ENCODE measurements at places on chromosomes 5 and 9.

DNA sequence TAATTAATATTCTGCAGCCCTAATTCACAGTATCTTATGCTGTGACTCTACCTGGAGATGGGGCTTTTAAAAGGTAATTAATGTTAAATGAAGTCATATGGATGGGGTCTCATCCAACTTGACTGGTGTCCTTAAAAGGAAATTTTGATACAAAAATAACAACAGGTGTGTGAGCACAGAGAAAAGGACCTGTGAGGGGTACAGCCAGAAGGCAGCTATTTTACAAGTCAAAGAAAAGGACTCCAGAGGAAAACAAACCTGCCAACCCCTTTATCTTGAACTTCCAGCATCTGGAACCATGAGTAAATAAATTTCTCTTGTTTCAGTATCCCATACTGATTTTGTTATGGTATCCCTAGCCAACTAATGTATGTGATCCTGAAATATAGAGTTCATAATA, 250.3 kb downstream of the TMEM232 start:
- no peak for DNase-seq

- no peak for DNase-seq
Observed at GRCh38 chr5:105407200-105407599, 1844.6 kb upstream of the NUDT12 start.

DNA sequence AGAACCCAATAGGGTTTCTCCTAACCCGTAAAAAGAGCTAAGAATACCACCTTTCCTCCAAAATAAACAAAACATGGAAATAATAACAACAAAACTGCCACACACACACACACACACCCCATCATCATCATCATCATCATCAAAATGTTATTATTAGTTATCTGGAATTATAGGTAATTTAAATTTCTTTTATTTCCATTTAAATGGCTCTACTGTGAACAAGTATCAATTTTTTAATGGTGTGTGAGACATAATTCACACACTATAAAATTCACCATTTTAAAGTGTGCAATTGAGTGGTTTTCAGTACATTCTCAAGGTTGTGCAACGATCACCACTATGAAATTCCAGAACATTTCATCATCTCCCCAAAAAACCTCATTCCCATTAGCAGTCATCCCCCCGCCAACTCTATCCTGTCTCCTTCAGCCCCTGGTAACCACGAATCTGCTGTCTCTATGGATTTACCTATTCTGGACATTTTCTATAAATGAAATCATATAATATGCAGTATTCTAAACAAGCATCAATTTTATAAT, 172.7 kb downstream of the ROR2 start:
- DNase-seq, result no peak

GRCh38 chr5:79495311-79495710, 18.6 kb downstream of the HOMER1 start:
- no peak for DNase-seq

GRCh38 chr5:124651663-124652513, 94.6 kb downstream of the ZNF608 start:
- peak; percentile 59 for DNase-seq

DNA sequence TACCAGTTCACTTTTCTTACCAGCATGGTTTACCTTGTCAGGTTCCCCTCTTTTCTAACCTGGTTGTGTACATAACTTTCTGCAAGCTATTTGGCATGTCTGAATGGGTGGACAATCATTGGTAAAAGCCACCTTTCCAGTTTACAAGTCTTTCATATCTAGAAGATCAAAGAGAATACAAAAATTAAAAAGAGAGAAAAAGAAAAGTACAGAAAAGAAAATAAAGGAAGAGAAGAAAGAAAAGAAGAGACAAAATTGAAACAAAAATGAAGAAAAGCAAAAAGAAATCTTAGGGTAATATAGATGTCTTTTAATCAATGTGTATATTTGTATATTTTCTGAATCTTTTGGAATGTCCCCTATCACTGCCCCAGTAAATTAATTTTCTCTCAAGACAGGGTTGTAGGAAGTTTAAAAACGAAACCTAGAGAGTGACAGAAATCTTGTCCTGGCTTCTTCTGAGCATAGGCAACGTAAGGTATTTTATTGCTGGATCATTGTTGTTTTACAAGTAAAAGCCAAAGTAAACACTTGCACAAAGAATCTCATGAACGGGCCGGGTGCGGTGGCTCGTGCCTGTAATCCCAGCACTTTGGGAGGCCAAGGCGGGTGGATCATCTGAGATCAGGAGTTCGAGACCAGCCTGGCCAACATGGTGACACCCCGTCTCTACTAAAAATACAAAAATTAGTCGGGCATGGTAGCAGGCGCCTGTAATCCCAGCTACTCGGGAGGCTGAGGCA, 98.7 kb upstream of the IFNE start:
- no peak for DNase-seq

GRCh38 chr5:158925314-158925713, 174.4 kb downstream of the EBF1 start:
- DNase-seq, result no peak

DNA sequence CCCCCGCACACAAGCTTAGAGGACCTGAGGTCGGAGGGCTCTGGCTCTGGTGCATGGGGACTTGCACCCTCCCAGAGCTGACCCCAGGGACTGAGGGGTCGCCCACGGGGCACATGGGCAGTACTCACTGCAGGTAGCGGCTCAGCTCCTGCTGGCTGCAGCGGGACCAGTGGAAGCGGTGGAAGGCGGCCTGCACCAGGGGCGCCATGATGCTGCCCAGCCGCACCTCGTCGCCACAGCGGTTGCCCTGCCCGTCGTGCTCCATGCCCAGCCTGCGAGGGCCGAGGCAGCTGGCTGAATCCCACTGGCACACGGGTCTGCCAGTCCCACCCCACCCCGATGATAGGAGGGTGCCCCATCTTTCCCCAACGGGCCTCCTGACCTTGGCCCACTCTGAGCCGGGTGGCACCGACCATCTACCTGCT, 93.8 kb downstream of the ZNF354C start:
- DNase-seq, result no peak

- DNase-seq, result peak; percentile 92
Observed at GRCh38 chr9:126722922-126723806, 81.7 kb upstream of the ZBTB43 start.

GRCh38 chr9:14271093-14271673, 42.8 kb downstream of the NFIB start:
- DNase-seq, result peak; percentile 92

DNA sequence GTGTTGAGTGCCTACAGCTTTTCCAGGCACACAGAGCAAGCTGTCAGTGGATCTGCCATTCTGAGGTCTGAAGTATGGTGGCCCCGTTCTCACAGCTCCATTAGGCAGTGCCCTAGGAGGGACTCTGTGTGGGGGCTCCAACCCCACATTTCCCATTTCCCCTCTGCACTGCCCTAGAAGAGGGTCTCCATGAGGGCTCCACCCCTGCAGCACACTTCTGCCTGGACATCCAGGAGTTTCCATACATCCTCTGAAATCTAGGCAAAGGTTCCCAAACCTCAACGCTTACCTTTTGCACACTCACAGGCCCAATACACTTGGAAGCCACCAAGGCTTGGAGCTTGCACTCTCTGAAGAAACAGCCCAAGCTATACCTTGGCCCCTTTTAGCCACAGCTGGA, 131.3 kb downstream of the DEPDC1B start:
- no peak for DNase-seq

DNA sequence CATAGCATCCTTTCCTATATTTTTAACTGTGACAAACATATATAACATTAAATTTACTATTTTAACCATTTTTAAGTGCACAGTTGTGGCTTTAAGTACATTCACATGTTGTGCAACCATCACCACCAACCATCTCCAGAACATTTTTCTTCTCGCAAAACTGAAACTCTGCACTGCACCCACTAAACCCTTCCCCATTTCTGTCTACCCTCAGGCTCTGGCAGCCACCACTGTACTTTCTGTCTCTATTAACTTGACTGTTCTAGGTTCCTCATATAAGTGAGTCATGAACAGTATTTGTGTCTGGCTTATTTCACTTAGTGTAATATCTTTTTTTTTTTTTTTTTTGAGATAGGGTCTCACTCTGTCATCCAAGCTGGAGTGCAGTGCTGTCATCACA, 25.5 kb downstream of the KCNMB1 start:
- no peak for DNase-seq

- DNase-seq, result no peak
Observed at GRCh38 chr5:79567926-79568549, 44.2 kb upstream of the TENT2 start.

GRCh38 chr5:10507575-10508096, 56.2 kb upstream of the ANKRD33B start:
- DNase-seq, result no peak

DNA sequence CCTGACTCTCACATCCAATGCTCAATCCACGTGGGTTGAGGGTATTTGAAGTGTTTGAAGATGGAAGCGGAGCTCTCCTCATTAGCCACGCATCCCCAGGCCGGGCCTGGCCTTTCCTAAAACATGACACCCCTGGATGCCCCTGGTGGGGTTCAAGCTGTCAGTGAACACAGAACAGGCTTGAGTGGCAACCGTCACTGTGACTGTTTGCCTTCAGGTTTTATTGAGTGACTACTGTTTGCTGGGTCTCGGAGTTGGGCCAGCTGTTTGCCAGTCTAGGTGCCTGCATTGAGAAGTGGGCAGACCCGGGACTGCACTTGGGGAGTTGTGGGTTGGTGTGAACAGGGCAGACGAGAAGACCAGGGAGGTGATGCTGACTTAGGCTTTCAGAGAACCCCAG, 7.8 kb upstream of the OLFM1 start:
- DNase-seq, result no peak

DNA sequence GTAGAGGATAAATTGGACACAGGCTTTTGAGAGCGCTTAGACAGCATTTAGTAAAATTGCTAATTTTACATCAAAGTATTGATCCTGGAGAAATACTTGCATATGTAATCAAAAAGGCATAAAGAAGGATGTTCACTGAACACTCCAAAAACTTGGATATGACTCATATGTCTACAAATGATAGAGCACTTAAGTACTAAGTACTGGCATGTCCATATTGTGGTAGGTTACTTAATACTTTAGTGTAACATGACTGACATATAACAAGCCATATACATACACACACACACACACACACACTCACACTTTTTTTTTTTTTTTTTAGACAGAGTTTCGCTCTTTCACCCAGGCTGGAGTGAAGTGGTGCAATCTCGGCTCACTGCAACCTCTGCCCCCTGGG, 361.9 kb downstream of the ARHGEF28 start:
- no peak for DNase-seq
